ENCODE measurements at places on chromosomes 5 and 9.

DNA sequence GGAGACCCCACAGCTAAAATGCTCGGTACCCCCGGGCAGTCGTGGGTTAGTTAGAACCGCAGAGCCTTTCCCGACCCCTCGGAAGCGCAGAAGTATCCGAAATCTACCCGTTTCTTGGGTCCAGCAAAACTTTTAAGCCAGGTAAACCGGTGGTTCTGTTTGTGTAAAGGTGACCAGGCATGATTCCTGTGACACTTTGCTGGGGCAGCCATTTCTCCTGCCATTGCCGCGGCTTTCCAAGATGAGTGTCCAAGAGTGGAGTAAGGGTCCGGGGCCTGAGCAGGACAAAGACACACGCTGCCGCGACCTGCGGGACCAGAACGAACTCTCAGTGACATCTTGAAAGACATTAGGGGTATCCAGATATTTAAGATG, 655 bp downstream of the MARVELD2 start:
- no peak for DNase-seq

GRCh38 chr5:116153687-116154174, 68.9 kb downstream of the COMMD10 start:
- DNase-seq = no peak

DNA sequence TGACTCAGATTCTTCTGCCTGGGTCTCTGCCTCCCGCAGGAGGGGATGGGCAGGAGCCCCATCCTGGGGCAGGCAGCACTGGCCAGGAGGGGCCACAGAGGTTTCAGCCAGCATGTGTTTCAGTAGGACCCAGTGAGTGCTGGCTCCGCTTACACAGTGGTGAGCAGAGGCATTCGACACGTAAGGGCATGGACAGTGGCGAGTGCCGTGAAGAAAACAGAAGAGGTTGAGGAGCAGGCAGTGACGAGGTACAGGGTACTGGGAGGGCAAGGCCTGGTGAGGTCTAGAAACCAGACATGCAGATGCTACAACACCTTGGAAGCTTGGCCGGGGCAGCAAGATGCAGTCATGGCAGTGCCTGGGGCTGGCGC, 41.5 kb downstream of the CACNA1B start:
- no peak for DNase-seq

DNA sequence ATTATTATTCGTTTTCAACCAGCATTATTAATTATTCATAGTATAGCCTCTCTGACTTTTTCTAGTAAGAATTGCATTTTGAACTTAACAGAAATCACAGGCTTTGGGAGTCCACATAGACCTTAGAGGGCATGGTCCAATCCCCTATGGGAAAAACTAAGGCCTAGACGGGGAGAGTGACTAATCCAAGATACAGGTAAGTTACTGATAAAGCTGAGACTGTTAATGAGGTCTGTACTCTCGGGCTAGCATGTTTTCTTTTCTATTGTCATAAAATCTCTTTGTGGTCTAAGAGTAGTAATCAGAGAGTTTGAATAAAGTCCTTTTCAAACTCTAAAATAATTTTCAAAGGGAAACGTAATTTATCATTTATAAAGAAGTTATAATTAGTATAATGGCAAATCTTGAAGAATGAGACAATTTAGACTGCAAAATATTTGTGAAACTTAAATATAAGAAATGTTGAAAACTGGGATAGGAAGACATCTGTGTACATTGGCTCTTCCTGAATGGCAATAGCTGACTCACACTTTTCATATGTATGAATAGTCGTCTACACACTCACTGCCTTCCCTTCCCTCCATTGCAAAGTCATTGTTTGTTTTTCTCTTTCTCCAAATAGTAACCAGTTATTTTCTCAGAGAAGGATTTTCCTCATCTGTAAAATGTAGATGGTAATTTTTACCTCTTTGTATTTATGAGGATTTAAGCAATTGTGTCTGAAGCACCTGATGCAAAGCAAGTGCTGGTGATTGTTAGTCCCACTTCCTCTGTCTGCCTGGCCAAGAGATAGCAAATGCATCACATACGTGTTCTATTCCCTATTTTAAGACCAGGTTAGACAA, 207.9 kb upstream of the CD180 start:
- DNase-seq = no peak

GRCh38 chr5:143737062-143737461, 74.9 kb upstream of the HMHB1 start:
- DNase-seq = no peak
